ENCODE measurements at places on chromosomes 6 and 20. TPM values are rescaled to one million over a fixed set of nuclear protein-coding genes. Genes with fewer than 3 reads are reported as not detected.

The GRIK2 gene
- total RNA-seq, result 13.1 TPM

The GPX5 gene
- not detected for total RNA-seq

DNA sequence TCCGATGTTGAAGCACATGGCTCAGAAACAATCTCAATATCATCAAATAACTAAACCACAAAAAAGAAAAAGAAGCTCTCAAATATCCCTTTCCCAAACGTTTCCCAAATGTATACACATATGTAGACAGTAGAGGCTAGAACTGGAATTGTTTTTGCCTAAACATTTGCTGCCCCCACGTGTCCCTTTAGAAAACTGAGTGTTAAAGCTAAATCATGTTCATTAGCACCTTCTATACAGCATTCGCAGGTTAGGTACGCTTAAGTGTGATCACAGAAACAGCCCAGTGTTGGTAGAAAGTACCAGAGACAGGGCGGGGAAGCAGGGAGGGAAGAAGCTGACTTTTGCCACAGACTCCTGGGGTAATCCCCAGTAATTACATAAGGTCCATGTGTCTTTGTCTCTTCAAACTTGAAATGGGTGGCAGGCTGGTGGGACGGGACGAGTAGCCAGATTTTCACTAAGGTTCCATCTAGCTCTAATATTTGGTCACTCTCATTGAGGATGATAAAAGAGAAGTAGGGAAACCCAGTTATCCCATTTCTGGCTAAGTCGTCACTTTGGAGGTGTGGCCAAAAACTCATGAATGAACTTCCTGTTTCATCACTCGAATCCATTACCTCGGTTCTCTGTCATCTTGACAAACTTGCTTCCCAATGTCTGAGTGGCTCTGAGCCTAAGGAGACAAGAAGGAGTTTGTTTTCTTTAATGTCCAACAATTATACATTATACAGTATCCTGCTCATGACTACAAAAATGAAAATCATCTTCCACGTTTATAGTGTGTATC lies 15.0 kb upstream of the TFAP2A start:
- H3K27me3 ChIP-seq, result peaks cover 13% of the 10 kb centered on the region
- H3K4me1 ChIP-seq, result peaks cover 6% of the 10 kb centered on the region
- no peaks in the 10 kb centered on the region for H3K36me3 ChIP-seq
- no peak overlapping the region for H3K27ac ChIP-seq
- no peak overlapping the region for H3K4me3 ChIP-seq

DNA sequence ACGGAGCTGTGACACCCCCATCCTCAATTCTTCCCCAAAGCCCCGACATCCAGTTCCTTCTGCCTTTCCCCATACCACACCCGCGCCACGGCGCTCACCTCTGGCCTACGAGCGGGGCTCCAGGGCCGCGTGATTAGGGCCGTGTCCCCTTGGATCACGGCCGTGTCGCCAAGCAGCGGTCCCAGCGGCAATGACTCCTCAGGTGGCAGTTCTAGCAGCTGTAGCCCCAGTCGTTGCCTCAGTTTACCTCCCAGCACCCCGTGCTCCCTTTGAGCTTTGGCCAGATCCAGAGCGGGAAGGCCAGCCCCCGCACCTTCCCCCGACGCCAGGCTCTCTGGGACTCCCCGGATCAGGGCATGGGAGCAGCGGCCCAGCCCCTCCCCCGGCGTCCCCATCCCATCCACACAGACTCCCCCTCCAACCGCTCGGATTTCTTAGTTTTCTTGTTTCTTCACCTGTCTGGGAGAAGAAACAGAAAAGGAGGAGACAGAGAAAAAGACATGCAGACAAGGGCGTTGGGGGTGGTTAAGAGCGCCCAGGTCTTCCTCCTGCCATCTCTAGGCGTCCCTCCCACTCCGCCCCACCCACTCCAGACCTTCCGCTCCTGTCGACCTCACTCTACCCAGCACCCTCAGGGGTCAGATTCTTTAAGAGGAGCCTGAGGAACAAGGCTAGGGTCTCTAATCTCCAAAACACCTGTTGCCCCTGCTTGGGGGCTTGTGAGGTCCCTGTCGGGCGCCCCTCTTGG lies at the start of gene DDAH2:
Gene DDAH2 (minus strand): TSS at position 533 of the 748 bp plus-strand sequence. CDS start 138 bp downstream, at position 395.
- H3K27me3 ChIP-seq, result no peaks in the 10 kb centered on the region
- H3K4me1 ChIP-seq, result peaks cover 11% of the 10 kb centered on the region
- no peaks in the 10 kb centered on the region for H3K36me3 ChIP-seq
- peak within 1 kb of the TSS; percentile 93 for H3K27ac ChIP-seq
- peak within 1 kb of the TSS; percentile 65 for H3K4me3 ChIP-seq

DNA sequence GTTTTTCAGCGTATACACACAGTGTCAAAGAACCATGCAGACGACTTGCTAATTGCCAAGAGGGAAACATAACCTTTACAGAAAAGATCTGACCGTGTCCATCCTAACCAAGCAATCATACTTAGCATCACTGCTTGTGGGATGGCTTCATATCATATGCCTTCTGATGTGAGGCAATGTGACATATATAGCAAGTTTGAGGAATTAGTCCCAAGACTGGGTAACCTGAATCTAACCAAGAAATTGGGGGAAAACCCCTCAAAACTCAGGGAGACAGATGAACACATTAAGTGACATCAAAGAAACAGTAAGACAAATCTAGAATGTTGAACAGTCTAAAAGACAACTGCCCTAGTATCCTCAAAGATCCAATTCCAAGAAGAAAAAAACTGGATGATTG lies 18.4 kb downstream of the GNL1 start:
- H3K27ac ChIP-seq, result no peak overlapping the region
- DNase-seq, result no peak
- no peak overlapping the region for H3K4me3 ChIP-seq

DNA sequence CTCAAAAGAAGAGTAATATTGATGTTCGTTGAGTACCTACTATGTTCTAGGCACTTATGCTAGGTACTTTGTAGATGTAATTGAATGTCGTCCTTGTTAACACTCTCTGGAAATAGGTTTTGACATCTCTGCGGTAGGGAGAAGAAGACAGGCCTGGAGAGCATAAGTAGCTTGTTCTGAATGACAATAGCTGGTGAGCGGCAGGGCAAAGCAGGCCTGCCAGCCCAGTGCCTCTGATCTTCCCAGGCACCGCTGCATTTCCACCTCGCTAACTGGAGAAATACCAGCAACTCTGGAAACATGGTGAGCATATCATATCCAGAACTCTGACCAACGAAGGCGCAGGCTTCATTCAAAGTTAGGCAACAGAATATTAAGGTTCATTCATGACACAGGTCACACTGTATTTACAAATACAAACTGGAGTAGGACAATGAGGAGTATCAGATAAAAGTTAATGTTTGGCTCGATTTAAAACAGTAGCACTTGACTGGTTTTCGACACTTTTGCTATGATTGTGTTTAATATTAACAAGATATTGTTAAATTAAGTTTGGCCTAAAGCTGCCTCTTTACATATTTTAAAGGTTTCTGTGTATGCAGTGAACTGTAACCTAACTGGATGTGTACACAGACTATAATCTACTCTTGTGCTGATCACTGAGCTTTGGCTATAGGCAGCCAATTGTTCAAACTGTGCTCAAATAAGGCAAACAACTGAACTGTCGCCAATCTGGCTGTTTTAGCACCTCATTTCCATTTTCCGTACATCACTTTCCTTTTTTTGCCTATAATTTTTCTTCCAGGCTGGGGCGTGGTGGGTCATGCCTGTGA lies 54.1 kb downstream of the PPP1R3G start:
- no peaks in the 10 kb centered on the region for H3K27me3 ChIP-seq
- no peak overlapping the region for H3K27ac ChIP-seq
- no peaks in the 10 kb centered on the region for H3K4me1 ChIP-seq
- H3K36me3 ChIP-seq, result no peaks in the 10 kb centered on the region
- no peak for DNase-seq

GRCh38 chr6:134198093-134198492 lies 119.8 kb downstream of the SGK1 start:
- no peak for DNase-seq
- no peaks in the 10 kb centered on the region for H3K4me1 ChIP-seq
- no peaks in the 10 kb centered on the region for H3K27me3 ChIP-seq
- H3K27ac ChIP-seq, result no peak overlapping the region
- no peaks in the 10 kb centered on the region for H3K36me3 ChIP-seq
- no peak overlapping the region for H3K4me3 ChIP-seq

DNA sequence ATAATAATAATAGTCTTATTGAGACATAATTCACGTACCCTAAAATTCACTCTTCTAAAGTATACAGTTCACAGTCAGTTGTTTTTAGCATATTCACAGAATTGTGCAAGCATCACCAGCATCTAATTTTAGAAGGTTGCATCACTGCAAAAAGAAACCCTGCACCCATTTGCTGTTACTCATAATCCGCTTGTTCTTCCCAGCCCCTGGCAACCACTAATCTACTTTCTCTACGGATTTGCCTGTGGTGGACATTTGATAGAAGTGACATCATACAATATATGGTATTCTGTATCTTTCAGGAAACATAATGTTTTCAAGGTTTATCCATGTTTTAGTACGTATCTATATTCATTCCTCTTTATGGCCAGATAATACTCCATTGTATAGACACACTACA lies 41.5 kb upstream of the FAM184A start:
- H3K4me3 ChIP-seq, result no peak overlapping the region
- no peaks in the 10 kb centered on the region for H3K27me3 ChIP-seq
- H3K4me1 ChIP-seq, result no peaks in the 10 kb centered on the region
- no peaks in the 10 kb centered on the region for H3K36me3 ChIP-seq
- no peak overlapping the region for H3K27ac ChIP-seq
- no peak for DNase-seq

- no peak for DNase-seq
- no peak overlapping the region for H3K4me3 ChIP-seq
- no peak overlapping the region for H3K27ac ChIP-seq
These were observed 26.0 kb downstream of the TBC1D7 start for GRCh38 chr6:13302291-13302690.

GRCh38 chr6:3725145-3726047 lies 26.1 kb downstream of the PXDC1 start:
- H3K27me3 ChIP-seq, result no peaks in the 10 kb centered on the region
- no peaks in the 10 kb centered on the region for H3K36me3 ChIP-seq
- no peak overlapping the region for H3K4me3 ChIP-seq
- H3K4me1 ChIP-seq, result no peaks in the 10 kb centered on the region
- no peak overlapping the region for H3K27ac ChIP-seq
- DNase-seq, result no peak

GRCh38 chr6:154509421-154510143 lies 903 bp downstream of the CNKSR3 start:
- peak overlapping the region; percentile 97 for H3K27ac ChIP-seq
- no peaks in the 10 kb centered on the region for H3K27me3 ChIP-seq
- H3K36me3 ChIP-seq, result no peaks in the 10 kb centered on the region
- DNase-seq, result peak; percentile 37
- H3K4me3 ChIP-seq, result peak overlapping the region; percentile 87

DNA sequence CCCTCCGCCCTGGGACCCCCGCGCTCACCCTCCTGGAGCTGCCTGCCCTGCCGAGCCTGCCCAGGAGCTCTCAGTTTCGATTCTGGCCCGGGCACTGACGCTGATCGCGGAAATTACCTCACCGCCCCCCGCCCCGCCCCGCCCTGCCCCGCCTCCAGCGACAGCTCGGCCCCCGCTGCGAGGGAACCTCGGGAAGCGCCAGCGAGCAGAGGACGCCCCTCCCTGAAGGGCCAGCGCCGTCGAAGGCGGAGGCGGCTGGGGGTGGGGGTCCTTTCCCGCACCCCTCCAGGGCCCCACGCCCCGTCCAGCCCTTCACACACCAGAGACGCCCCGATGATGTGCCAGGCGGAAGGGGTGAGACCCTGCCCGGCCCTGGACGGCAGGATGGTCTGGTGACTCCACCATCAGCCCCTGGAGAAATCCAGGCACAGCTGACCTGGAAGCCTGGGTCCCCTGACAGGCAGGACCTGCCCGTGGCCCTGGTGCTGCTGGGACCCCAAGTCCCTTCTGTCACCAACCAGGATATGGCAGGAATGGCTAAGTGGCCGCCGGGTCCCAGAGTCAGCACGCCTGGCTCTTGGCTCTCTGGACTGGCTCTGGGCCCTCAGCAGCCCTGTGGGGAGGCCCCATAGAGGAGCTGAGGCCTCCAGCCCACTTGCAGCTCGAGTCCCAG lies at the start of gene HELZ2:
Gene HELZ2 (minus strand): TSS at position 84 of the 673 bp plus-strand sequence. CDS start 1,854 bp downstream, outside the sequence.
- peaks cover 6% of the 10 kb centered on the region for H3K4me1 ChIP-seq
- H3K27me3 ChIP-seq, result no peaks in the 10 kb centered on the region
- DNase-seq, result peak; percentile 79
- H3K27ac ChIP-seq, result peak within 1 kb of the TSS; percentile 63
- peak within 1 kb of the TSS; percentile 63 for H3K4me3 ChIP-seq

DNA sequence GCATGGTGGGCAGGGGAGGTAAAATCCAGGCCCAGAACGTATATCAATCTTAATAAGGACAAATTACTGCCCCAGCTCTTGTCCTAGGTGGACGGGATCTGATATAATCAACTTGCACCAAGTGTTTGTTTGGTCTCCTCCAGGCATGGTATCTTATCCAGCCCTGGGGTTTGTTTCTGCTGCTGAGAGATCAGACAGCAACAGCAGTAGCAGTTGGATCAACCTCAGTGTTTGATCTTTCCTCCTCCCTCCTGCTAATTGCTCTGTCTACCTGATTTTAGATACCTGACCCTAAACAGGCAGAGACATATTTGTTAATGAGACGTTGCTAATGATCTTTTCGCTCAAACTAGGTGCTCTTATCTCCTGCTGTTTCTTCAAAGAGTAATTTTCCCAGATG lies 100.4 kb upstream of the BACH2 start:
- H3K4me1 ChIP-seq, result no peaks in the 10 kb centered on the region
- DNase-seq, result no peak
- no peak overlapping the region for H3K27ac ChIP-seq
- no peak overlapping the region for H3K4me3 ChIP-seq
- H3K27me3 ChIP-seq, result no peaks in the 10 kb centered on the region

Measured in uterus (tissue), 4 donors.